ENCODE measurements at places on chromosomes 2 and 18. TPM values are rescaled to one million over a fixed set of nuclear protein-coding genes. Genes with fewer than 3 reads are reported as not detected.

- no peak for DNase-seq
These were observed 47.5 kb downstream of the NXPH2 start for GRCh38 chr2:138732651-138733050.

DNA sequence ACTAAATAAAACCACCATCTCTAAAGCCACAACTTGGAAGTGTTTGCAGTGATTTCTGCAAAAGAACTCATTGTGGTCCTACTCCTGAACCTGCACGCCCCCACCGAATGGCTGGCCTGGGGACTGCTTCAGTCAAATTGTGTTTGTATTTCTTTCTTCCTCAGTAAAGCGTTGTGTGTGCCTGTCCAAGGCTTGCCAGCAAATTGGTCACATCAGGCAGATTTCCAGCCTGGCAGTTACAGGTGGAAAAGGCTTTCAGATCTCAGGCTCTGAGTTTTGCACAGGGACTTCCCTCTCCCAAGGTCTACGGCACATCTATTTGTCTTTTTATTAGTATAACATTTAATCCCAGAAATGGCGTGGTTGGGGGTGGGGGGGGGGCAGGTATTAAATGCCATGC is 54.0 kb upstream of the NOSTRIN start:
- no peak for DNase-seq

The USP37 gene
- total RNA-seq: 16.8 TPM

The KIAA2012 gene
- total RNA-seq: not detected

- peak; percentile 78 for DNase-seq
These were observed 32.2 kb downstream of the FAM178B start for GRCh38 chr2:96954011-96954846.

Measured in myocyte (in vitro differentiated cells).